ENCODE measurements at places on chromosomes 6 and 20.
A peak's percentile ranks its signal among the peaks of the same experiment; 100 is the strongest.

GRCh38 chr20:21137078-21137477, 11.2 kb downstream of the KIZ start:
- DNase-seq = no peak

- no peak for DNase-seq
These were observed 320.1 kb upstream of the PRND start for GRCh38 chr20:4401601-4402000.

DNA sequence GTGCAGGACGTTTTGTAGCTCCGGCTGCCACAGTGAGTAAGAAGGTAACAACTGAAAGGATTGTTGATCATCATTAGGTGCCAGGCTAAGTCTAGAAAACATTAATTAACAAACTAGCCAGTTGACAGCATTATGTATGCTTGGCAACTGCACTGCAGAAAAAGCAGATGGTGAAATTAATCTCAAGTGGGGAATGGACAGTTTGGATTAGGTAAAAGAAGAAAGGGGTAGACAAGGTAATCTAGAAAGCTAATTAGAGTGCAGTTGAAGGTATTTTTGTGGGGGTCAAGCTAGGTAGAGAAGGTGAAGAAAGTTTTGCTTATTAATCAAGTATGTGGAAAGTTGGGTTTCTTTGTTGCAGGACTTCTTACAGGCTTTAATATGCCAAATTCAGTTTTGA, 69.7 kb upstream of the HINT3 start:
- no peak for DNase-seq

DNA sequence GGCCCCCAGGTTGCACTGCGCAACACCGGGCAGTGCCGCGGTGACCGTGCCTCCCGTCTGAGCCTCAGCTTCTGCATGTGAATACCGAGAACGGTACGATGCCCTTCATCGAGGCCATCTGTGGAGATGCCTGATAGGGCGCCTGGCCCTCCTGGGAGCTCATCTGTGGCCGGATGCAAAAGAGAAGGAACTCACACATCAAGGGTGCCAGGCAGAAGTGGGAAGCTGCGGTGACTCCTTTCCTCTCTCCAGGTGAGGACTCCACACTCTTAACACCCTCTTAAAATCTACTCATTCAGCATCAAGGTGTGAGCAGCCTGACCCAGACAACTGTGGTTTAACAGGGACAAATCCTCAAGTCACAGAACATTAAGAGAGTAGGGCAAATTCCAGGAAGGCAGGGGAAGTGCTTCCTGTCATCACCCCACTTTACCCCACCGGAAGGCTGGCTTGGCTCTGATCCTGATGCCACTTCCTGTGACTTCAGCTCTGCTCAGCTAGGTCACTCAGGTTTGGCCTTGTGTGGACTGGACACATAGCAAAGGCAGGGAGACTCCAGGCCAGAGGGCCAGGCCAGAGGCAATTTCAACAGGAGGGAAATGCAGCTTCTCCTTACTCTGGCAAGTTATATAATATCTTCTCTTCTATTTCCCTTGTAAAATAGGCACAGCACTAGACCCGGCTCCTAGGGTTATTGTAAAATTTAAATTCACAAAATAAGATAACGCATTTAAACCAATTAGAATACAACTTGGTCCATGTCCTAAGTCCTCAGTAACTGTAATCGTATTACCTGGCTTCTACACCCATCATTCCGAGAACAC, 69.4 kb downstream of the CPNE5 start:
- peak; percentile 79 for DNase-seq

- DNase-seq = peak; percentile 26
These were observed 191.4 kb downstream of the CENPW start for GRCh38 chr6:126531286-126531685.

Measured in HL-60 (cell line).